ENCODE measurements at places on chromosomes 6 and 20. TPM values are rescaled to one million over a fixed set of nuclear protein-coding genes. Genes with fewer than 3 reads are reported as not detected.

Gene SLPI
- total RNA-seq = 187 TPM

Gene DNMT3B
- 0.83 TPM for total RNA-seq

Gene ADGB
- total RNA-seq = not detected

Gene RAET1L
- not detected for total RNA-seq

Gene PRSS16
- not detected for total RNA-seq

Gene OR2B6
- not detected for total RNA-seq

Gene SIRPB2
- total RNA-seq = 11.9 TPM

Gene EPPIN
- total RNA-seq = not detected

Gene SIGLEC1
- total RNA-seq = 6.9 TPM

Gene RSPH3
- total RNA-seq = 8.8 TPM

Gene SPAG4
- total RNA-seq = 5.6 TPM

Gene RBM39
- total RNA-seq = 72.6 TPM

Gene TNFRSF6B
- total RNA-seq = 5.7 TPM

Gene CTAGE9
- total RNA-seq = not detected

Gene RAET1G
- not detected for total RNA-seq

Gene CLIC1
- total RNA-seq = 124 TPM

Data from heart left ventricle (tissue), 16 donors.